ENCODE measurements at places on chromosomes 5 and 9. TPM values are rescaled to one million over a fixed set of nuclear protein-coding genes. Genes with fewer than 3 reads are reported as not detected.

DNA sequence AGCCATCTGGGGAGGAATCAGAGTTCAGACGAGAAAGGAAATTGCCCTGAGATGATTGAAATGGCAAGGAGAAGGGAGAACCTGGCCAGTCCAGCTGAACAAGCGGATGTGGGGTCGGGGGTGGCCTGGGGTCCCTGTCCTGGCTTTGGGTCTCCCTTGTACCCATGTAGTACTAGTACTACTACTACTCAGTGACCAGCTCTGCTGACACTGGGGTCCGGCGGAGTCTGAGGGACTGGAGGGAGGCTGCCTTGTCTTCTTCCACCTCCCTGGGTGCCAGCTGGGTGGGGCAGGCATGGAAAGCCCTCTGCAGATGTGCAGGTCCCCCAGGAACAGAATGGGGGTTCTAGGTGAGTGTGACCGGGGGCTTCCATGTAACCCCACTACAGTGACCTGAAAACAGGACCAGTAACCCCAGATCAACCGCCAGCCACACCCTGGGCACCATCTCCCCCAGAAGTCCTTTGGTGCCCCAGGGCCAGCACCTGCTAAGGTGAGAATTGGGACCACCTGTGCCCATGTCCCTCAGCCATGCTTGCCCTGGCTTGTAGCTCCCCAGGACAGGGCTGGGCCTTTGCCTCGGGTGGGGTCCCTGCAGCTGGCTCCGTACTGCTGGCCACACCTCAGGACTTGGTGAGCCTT is 89.1 kb upstream of the COL5A1 start:
- H3K36me3 ChIP-seq, result no peaks in the 10 kb centered on the region
- H3K4me1 ChIP-seq, result peaks cover 20% of the 10 kb centered on the region
- no peak overlapping the region for H3K27ac ChIP-seq
- H3K4me3 ChIP-seq, result peak overlapping the region; percentile 25

- DNase-seq, result no peak
- peaks cover 9% of the 10 kb centered on the region for H3K4me1 ChIP-seq
- peaks cover 5% of the 10 kb centered on the region for H3K27me3 ChIP-seq
- H3K27ac ChIP-seq, result peak overlapping the region; percentile 12
- H3K36me3 ChIP-seq, result no peaks in the 10 kb centered on the region
These were observed 46.3 kb upstream of the PALM2AKAP2 start for GRCh38 chr9:109733690-109734089.

GRCh38 chr5:126348855-126349635 is 74.2 kb upstream of the GRAMD2B start:
- no peak overlapping the region for H3K4me3 ChIP-seq
- no peak overlapping the region for H3K27ac ChIP-seq
- peaks cover 32% of the 10 kb centered on the region for H3K4me1 ChIP-seq
- H3K36me3 ChIP-seq, result no peaks in the 10 kb centered on the region
- H3K27me3 ChIP-seq, result no peaks in the 10 kb centered on the region

DNA sequence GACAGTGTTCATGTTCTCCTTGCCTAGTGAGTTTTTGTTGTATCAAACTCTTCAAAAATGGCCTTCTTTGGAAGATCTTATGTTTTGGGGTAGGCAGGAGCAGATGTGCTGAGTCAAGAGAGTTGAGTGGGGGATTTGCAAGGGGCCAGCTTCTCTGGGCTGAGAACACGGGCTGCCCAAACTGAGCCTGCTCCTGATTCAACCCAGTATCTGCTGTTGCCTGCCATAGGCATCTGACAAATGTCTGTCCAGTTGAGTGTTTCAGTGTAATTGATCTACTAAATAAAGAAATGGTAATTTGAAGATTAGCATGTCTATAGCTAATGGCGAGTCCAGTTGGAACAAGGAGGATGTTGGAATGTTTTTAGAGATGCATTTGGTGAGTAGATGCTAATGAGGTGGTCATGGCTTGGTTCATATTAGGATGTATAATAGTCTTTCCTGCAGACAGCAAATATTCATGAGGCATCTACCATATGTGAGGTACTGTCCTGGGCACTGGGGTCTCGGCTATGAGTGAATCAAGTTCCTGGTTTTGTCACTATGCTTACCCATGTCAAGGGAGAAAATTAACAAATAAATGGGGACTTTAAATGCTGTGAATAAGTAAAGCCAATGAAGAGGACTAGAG is 119.5 kb downstream of the ADCY2 start:
- H3K4me1 ChIP-seq, result no peaks in the 10 kb centered on the region
- H3K27me3 ChIP-seq, result peaks cover 12% of the 10 kb centered on the region
- no peak overlapping the region for H3K27ac ChIP-seq
- H3K4me3 ChIP-seq, result no peak overlapping the region

- H3K27ac ChIP-seq, result no peak overlapping the region
- no peaks in the 10 kb centered on the region for H3K4me1 ChIP-seq
- DNase-seq, result no peak
- H3K4me3 ChIP-seq, result no peak overlapping the region
These were observed 11.8 kb upstream of the APBA1 start for GRCh38 chr9:69683927-69684326.

GRCh38 chr5:59829922-59830321 is 63.6 kb downstream of the PDE4D start:
- H3K4me1 ChIP-seq, result peaks cover 9% of the 10 kb centered on the region
- H3K36me3 ChIP-seq, result no peaks in the 10 kb centered on the region
- peaks cover 11% of the 10 kb centered on the region for H3K27me3 ChIP-seq
- DNase-seq, result no peak

- no peaks in the 10 kb centered on the region for H3K36me3 ChIP-seq
- no peaks in the 10 kb centered on the region for H3K27me3 ChIP-seq
- H3K4me3 ChIP-seq, result no peak overlapping the region
- no peak for DNase-seq
These were observed 45.0 kb downstream of the CRB2 start for GRCh38 chr9:123400926-123401503.

GRCh38 chr5:94908889-94909480 is 290.5 kb downstream of the SLF1 start:
- no peak overlapping the region for H3K27ac ChIP-seq
- H3K4me3 ChIP-seq, result no peak overlapping the region
- DNase-seq, result no peak
- H3K36me3 ChIP-seq, result no peaks in the 10 kb centered on the region
- H3K27me3 ChIP-seq, result no peaks in the 10 kb centered on the region

GRCh38 chr9:99272836-99273235 is 50.8 kb downstream of the SEC61B start:
- peaks cover 4% of the 10 kb centered on the region for H3K27me3 ChIP-seq
- DNase-seq, result no peak
- no peaks in the 10 kb centered on the region for H3K36me3 ChIP-seq

GRCh38 chr9:124880501-124880900 is 18.6 kb downstream of the ARPC5L start:
- H3K27ac ChIP-seq, result no peak overlapping the region
- no peaks in the 10 kb centered on the region for H3K4me1 ChIP-seq
- H3K36me3 ChIP-seq, result peaks cover 4% of the 10 kb centered on the region
- no peak for DNase-seq
- H3K4me3 ChIP-seq, result no peak overlapping the region

DNA sequence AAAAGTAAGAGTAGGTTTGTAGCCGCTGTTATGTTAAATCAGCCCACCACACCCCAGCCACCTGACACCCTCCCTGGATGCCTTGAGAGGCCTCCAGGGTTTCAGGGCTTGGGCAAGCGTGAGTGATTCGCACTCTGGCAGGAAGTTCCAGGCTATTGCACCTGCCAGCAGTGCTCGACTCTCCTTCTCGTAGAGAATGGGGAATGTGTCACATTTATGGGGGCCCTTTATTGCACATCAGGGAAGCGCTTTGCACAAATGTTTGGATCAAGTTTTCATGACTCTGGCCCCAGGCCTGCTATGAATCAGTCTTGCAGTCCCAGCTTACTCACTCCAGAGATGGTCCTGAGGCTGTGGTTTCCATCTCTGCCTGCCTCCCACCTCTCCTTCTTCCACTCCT is 66.1 kb upstream of the ADRA1B start:
- H3K27me3 ChIP-seq, result peaks cover 11% of the 10 kb centered on the region
- DNase-seq, result no peak
- no peak overlapping the region for H3K4me3 ChIP-seq

DNA sequence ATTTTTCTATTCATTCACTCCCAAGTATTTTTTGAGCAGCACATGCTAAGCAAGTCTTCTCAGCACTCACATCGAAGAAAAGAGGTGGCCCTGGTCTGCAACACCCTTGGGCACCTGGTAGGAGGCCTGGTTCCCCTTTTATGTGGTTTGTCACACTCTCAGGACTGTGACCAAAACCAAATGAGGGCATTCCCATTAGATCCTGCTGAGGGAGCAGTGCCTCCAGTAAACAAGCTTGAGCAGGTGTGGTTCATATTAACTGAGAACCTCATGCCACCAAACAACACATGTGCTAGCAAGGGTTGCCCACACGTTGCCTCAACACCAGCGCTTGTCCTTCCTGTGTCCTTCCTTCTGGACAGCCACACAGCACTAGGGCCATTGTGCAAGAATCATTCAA is 26.9 kb upstream of the SYK start:
- H3K4me1 ChIP-seq, result no peaks in the 10 kb centered on the region
- H3K4me3 ChIP-seq, result no peak overlapping the region
- no peak for DNase-seq
- H3K36me3 ChIP-seq, result no peaks in the 10 kb centered on the region
- H3K27me3 ChIP-seq, result no peaks in the 10 kb centered on the region
- no peak overlapping the region for H3K27ac ChIP-seq

DNA sequence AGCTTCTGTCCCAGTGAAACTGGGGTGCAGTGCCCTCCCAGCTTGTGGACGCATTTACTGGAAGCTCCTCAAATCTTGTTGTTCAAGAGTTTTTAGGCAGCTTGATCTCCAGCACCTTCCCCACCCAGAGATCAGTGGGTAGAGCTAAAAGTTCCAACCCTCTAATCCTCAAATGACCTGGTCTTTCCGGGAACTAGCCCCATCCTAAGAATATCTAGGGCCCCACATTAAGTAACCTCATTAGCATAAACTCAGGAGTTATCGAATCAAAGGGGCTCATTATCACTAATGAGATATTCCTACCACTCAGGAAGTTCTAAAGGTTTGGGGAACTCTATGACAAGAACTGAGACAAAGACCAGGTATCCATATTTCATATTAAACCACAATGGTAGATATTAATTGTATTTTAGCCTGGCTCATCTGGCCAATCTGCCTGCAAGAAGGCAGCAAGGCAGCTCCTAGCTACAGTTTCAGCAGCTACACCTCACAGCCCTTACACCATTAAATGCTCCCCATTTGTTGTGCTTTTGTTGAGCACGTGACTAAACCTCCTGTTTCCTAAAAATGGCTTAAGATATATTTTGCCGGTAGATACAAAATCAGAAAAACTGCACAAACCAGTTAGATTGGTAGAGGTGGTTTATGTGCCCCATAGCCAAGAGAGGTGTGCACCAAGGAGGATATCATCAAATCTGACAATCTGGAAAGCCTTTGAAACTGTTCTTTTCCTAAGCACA is 24.6 kb upstream of the SLC22A5 start:
- H3K4me1 ChIP-seq, result no peaks in the 10 kb centered on the region
- H3K36me3 ChIP-seq, result peaks cover 44% of the 10 kb centered on the region
- no peaks in the 10 kb centered on the region for H3K27me3 ChIP-seq

DNA sequence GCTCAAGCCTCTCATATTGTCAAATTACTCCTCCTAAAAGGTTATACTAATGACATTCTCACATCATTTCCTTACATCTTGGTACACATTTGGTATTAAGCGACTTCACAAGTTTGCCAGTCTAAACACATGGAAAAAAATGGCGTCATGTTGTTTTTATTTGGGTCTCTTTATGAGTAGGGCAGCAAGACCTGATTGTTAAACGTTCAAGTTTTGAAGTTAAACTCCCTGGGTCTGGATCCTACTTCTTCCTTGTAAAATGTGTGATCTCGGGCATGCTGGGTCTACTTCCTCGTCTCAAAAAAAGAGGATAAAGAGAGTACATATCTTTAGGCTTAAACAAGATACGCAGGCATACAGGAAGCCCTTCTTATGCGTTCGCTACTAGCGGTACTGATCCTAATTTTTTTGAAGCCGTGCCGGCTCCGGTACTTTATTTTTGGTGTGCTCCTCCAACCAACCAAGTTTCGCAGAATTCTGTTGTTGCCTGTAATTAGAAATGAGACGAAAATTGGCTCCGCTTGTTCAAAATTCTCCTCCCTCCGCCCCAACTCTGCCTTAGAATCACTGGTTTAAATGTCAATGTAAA is 596 bp upstream of the CDC37L1 start:
- peaks cover 6% of the 10 kb centered on the region for H3K4me1 ChIP-seq
- DNase-seq, result no peak
- no peak overlapping the region for H3K4me3 ChIP-seq
- no peaks in the 10 kb centered on the region for H3K36me3 ChIP-seq
- no peaks in the 10 kb centered on the region for H3K27me3 ChIP-seq
- no peak overlapping the region for H3K27ac ChIP-seq

DNA sequence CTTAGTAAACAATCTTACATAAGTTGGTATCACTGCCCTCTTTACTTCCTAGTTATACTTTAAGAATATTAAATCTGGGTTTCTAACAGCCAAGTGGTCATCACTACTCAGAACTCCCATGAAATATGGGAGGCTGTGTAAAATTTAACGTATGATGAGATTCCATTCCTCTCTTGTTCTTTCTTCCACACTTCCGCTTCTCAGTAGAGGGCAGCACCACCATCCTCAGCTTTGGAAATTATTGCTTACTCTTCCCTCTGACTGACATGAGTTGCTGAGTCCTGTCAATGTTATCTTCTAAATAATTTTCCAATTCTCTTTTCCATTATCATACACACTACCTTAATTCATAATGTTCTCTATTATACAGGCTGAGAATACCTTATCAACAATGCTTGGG is 194.0 kb downstream of the RFX3 start:
- no peaks in the 10 kb centered on the region for H3K27me3 ChIP-seq
- H3K36me3 ChIP-seq, result no peaks in the 10 kb centered on the region
- H3K4me3 ChIP-seq, result no peak overlapping the region
- H3K27ac ChIP-seq, result no peak overlapping the region
- no peaks in the 10 kb centered on the region for H3K4me1 ChIP-seq
- DNase-seq, result no peak

GRCh38 chr5:41095324-41096101 is 24.4 kb upstream of the MROH2B start:
- no peak for DNase-seq
- H3K27ac ChIP-seq, result no peak overlapping the region
- H3K4me1 ChIP-seq, result peaks cover 4% of the 10 kb centered on the region
- no peaks in the 10 kb centered on the region for H3K27me3 ChIP-seq
- no peak overlapping the region for H3K4me3 ChIP-seq
- no peaks in the 10 kb centered on the region for H3K36me3 ChIP-seq

DNA sequence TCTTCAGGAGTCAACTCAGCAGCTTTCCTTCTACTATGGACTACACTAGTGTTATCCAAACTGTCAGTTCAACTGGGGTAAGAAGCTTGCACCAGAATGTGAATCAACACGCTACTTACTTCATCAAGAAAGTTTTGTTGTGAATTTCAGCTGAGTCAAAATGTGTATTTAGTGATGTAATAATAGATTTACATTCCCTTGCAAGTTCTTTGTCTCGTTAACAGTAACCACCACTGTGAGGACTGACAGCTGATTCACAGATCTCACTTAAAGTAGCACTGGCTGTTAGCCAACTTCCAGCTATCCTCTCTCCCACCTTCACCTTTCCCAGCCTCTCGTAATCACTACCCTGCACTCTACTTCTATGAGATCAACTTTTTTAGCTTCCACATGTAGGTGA is 445.3 kb downstream of the NTRK2 start:
- no peak for DNase-seq
- H3K27me3 ChIP-seq, result no peaks in the 10 kb centered on the region
- no peak overlapping the region for H3K27ac ChIP-seq
- H3K4me1 ChIP-seq, result no peaks in the 10 kb centered on the region
- H3K36me3 ChIP-seq, result no peaks in the 10 kb centered on the region

POU4F3 gene
- not detected for total RNA-seq

BTNL3 gene
- total RNA-seq, result 0.82 TPM

FOXD4 gene
- total RNA-seq, result 0.17 TPM

STARD4 gene
- total RNA-seq, result 56.6 TPM

SLC36A2 gene
- total RNA-seq, result not detected

WNK2 gene
- 75.5 TPM for total RNA-seq

RGS7BP gene
- 2.0 TPM for total RNA-seq

ECM2 gene
- 0.24 TPM for total RNA-seq

MED7 gene
- total RNA-seq, result 11.4 TPM

CYLC2 gene
- not detected for total RNA-seq

TAF1L gene
- not detected for total RNA-seq

SCGB3A2 gene
- total RNA-seq, result 1.4 TPM

MARVELD2 gene
- 62.5 TPM for total RNA-seq

Data from type B pancreatic cell (in vitro differentiated cells).